ENCODE measurements at places on chromosomes 13 and 19.

- no peak for DNase-seq
Observed at GRCh38 chr13:46552303-46552682, 677 bp upstream of the LRCH1 start.

GRCh38 chr19:46924874-46925547, 64.2 kb downstream of the ARHGAP35 start:
- no peak for DNase-seq

GRCh38 chr13:74895042-74895796, 586.8 kb downstream of the TBC1D4 start:
- no peak for DNase-seq

DNA sequence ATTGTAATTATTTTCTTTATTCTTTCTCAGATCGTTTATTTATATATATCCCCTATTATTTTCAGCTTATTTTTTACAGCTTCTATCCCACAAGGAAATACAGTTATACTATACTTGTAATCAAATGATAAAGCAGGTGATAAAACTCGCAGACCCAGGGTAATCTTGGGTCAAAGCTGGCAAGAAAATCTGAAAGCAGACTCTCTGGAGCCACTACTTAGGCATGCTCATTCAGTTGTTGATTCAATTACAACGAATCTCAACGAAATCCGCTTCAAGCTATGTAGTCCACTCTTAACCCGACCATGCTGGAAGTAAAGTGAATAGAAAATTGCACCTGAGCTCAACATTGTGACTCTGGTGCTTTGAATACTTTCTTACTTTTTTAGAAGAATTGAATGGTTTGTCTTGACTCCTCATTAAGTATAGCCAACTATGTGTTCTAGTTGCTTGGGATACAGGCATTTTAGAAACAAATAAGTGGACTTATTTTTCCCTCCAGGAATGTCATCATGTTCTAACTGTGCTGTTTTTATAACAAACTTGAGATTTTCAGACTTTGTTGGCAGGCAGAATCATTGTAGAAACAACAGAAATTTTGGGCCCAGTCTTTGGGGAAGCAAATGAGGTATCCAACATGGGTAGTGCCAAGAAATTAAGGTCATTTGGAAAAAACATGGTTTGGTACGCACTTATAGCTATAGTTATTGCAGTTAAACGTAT, 21.4 kb downstream of the ESD start:
- no peak for DNase-seq

DNA sequence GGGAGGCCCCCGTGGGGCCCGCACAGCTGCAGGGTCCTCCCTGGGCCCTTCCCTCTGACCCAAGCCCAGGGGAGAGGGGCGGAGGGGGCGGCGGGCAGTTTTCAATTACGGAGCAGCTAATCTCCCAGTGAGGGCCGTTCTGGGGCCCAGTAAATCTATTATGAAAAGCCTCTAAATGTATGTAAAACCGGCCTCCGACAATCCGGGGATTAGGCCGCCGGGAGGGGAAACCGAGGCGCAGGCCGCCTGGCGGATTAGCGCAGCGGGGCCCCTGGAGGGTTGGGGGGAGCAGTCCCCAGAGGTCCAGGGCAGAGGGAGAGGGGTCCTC, 25.1 kb downstream of the EFNA2 start:
- DNase-seq: no peak

- peak; percentile 67 for DNase-seq
Observed at GRCh38 chr13:110907951-110908898, 6.6 kb downstream of the ANKRD10 start.

DNA sequence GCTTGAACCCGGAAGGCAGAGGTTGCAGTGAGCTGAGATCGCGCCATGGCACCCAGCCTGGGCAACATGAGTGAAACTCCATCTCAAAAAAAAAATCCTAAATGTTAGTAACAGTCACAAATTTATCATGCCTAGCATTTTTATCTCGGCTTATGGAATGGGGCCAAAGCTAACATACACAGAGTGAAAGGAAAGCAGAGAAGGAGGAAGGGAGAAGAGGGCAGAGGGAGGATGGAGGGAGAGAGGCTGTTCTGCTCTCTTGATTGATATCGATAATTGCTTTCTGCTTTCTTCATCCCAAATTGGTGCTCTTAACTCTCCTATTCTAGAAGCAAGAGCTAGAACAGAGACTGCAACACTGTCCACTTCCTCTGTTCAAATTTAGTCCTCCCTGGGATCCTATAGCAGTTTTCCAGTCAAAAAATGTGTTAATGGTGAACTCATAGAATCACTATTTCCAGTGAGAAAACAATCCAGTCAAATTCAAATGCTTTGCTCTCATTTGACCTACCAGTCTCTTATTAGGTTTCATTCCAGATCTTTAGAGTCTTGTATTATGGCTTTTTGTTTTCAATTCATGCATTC, 15.8 kb upstream of the TUBGCP3 start:
- DNase-seq: peak; percentile 32

GRCh38 chr13:46143184-46143701, 38.4 kb upstream of the CPB2 start:
- DNase-seq: no peak

DNA sequence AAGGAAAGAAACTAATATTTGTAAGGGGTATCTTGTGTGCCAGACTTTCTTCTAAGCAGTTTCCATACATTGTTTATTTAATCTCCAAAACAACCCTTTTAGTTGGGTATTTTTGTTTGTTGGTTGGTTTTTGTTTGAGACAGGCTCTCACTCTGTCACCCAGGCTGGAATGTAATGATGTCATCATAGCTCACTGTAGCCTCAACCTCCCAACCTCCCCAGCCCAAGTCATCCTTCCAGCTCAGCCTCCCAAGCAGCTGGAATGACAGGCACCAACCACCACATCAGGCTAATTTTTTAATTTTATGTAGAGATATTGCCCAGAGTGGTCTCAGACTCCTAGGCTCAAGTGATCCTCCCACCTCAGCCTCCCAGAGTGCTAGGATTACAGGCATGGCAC, 41.2 kb upstream of the LSM14A start:
- no peak for DNase-seq

DNA sequence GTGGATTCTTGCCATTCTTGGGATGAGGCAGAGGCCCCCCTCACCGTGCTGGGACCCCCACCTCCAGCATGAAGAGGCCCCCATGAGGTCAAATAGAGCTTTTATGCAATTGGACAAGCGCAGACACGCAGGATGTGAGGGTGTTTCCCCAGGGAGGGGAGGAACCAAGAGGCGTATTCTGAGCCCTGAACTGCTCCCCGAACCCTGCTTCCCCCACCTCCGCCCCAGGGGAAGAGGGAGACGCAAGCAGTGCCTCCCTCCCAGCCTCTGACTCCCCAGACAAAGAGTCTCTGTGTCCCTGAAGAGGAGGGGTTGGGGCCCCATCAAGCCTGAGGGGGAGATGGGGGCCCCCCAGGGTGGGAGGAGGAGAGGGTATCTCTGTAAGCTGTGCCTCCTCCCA, 1.3 kb upstream of the RDH8 start:
- DNase-seq: no peak

- DNase-seq: no peak
Observed at GRCh38 chr13:46165485-46166223, 16.3 kb downstream of the LCP1 start.

DNA sequence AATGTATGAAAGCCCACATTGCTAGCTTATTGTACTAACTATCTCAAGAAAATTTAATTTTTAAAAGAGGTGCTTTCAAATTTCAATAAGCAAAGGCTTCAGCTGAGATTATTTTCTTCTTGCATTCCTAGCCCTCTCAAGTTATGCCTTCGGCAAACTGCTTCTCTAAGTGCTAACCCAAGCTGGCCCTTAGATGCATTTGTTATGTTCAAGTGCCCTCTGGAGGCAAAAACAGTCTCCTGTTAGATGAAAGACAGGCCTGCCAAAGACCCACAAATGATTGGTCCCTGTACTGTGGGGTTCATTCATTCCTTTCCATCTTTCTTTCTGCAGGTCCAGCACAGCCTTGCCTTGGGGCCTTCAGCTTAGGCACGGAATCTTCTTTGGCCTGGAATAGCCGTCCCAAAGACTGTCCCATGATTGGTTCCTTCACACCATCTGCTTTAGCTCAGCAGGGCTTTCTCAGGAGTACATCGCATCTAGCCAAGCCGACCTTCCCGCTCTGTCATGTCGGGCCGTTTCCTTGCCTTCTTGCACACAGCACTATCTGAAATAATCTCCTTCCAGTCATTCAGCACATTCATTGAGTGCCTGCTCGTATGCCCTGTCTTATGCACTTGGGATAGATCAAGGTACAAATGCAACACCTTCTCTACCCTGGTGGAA, 26.4 kb upstream of the TPTE2 start:
- peak; percentile 69 for DNase-seq

DNA sequence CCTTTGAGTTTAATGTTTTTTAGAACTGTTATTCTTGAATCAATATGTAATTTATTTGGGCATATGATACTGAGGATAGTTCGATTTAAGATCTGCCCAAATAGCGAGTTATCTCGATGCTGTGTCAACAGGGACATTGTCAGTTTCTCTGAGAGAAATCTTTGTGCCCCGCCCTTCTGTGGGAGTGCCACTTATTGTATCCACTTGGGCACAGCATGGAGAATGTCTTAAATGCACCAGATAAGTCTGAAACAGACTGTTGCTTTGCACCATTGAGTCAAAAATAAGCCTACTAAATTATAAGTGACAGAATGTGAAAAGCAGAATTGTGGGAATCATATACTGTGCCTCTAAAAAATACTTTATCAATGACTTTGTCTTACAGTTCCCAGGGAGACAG, 45.6 kb downstream of the RNASEH2B start:
- no peak for DNase-seq

GRCh38 chr13:87821512-87821911, 150.3 kb downstream of the SLITRK5 start:
- peak; percentile 21 for DNase-seq

All from amniotic epithelial cell (primary cell).